ENCODE measurements at places on chromosomes 13 and 19.
A peak's percentile ranks its signal among the peaks of the same experiment; 100 is the strongest.

DNA sequence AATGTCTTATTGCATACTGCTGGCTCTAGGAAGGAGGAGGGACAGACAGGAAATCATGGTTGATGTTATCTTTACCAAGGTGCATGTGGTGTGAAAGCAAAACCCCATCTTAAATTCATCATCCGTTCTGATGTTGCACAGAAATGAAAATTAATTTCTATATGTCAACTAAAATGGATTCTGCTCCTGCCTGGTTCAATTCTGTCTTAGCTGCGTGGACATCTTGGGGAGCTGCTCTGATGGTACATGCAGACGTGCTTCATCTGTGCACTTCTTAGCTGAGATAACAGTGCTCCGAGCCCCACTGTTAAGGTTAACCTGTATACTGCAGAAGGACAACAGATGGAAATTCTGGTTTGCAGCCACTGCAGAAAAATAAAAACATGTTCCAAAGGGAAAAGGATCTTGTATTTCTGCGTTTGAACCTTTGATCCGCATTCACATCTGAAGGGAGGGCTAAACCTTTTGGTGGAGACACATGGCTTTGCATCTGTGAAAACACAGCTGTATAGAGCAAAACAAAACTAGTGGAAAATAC is 155.6 kb downstream of the TM9SF2 start:
- peak; percentile 79 for DNase-seq

GRCh38 chr13:77056382-77056781 is 29.4 kb upstream of the FBXL3 start:
- no peak for DNase-seq

DNA sequence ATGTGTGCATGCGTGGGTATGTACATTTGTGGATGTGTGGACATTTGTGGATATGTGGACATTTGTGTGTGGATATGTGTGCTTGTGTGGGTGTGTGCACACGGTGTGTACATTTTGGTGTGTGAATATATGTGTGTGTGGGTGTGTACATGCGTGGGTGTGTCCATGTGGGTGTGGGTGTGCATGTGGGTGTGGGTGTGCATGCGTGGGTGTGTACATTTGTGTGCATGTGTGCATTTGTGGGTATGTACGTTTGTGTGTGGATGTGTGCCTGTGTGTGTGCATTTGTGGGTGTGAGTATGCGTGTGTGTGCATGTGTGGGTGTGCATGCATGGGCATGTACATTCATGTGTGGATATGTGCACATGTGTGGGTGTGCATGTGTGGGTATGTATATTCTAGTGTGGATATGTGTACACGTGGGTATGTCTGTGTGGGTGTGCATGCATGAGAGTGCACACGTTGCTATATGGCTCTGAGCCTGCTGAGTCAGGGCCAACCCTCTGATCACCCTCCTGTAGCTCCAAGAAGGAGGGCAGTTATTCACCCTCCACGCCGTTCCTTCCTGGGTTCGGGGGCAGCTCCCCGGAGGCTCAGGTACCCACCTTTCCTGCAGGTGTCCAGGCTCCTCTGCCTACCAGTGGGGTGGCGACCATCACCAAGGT is 20.3 kb downstream of the COMP start:
- no peak for DNase-seq

- DNase-seq, result no peak
Observed at GRCh38 chr19:29376855-29377354, 148.9 kb upstream of the VSTM2B start.

GRCh38 chr19:35292421-35293362 is 731 bp downstream of the MAG start:
- DNase-seq, result no peak

- DNase-seq, result no peak
Observed at GRCh38 chr13:42798118-42798517, 16.7 kb downstream of the FAM216B start.

DNA sequence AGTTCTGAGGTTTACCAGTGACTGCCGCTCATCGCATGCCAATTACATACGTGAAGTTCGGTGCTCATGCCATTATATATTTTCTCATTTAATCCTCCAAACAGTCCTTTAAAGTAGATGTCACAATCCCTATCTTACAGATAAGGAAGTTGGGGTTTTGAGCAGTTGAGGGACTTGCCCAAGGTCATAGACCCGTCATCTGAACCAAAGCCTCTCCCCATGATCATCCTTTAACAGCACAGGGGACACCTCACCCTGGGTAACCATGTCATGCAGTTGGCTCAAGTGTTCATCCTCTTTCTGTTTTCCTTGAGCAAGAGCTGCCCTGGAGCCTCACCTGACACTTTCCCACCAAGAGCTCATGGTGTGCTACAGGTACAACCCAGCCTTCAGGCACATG is 69.1 kb downstream of the HSPH1 start:
- DNase-seq, result no peak

DNA sequence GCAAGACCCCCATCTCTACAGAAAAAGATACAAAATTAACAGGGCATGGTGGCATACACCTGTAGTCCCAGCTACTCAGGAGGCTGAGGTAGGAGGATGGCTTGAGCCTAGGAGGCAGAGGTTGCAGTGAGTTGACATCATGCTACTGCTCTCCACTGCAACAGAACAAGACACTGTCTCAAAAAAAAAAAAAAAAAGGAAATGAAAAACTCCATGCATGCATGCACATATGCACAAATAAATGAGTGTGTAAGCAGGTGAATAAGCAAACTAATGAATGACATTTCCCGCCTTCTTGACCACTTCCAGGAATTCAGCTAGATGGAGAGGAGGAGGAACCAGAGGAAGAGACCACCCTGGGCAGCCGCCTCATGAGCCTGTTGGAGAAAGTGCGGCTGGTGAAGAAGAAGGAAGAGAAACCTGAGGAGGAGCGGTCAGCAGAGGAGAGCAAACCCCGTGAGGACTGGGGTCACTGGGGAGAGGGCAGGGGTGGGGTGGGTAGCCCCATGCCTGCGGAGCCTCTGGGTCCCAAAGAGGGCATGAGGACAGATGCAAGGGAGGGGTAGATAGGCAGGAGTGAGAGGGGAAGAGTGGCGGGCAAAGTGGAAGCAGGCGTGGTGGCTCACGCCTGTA is 58.8 kb downstream of the RYR1 start:
- no peak for DNase-seq

- DNase-seq, result no peak
Observed at GRCh38 chr13:93603043-93603442, 376.4 kb downstream of the GPC6 start.

DNA sequence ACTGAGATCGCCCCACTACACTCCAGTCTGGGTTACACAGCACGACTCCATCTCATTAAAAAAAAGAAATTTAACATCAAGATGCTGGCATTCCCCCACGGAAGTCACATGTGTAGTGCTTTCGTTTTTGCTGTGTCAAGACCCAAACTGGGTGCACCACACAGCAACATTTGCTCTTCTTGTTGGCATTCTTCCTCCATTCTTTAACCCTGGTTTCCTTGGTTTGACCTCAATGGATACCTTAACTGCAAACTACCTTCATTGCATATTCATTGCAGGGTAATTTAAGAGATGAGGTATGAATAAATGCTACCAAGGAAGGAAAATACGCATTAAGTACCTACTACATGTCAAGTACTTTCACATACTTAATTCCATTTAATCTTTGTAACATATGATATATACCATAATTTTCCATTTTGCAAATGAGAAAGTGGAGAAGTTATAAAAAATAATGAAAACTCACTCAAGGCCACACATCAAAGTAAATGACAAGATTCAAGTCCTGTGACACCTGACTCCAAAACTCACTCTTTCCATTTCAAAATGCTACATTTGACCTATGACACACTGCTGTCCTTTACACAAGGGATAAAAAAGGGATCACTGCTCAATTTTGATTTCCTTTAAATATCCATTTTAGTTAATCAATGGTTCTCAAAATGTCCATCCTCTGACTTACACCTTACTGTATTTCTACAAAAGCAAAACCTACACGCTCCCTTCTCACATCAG is 59.2 kb downstream of the STK24 start:
- DNase-seq, result no peak

DNA sequence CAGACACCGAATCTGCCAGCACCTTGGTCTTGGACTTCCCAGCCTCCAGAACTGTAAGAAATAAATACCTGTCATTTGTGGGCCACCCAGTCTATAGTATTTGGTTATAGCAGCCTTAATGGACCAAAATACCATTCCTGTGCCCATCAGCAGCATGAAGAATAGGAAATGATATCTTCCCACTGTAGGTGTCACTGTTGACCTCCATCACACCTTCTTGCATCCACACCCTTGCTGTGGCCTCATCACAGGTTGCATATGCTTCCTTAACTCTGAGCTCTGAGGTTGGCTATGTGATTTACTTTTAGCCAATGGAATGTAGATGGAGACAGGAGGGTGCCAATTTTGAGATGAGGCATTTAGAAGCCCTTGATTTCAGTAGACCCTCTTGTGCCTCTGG is 242.0 kb upstream of the TSHZ3 start:
- DNase-seq, result no peak

GRCh38 chr19:30388327-30388726 is 16.1 kb downstream of the ZNF536 start:
- no peak for DNase-seq

Measured in brain pericyte (primary cell).